ENCODE measurements at places on chromosomes 12 and 14. TPM values are rescaled to one million over a fixed set of nuclear protein-coding genes. Genes with fewer than 3 reads are reported as not detected.

Gene KLRC3
- total RNA-seq = not detected

Gene KRT3
- total RNA-seq = not detected

Gene NACA
- 1,487 TPM for total RNA-seq

Gene ABHD4
- total RNA-seq = 20.5 TPM

Gene C12orf42
- not detected for total RNA-seq

Gene CCDC59
- total RNA-seq = 70.4 TPM

Gene RTL1
- total RNA-seq = not detected

Gene KLHDC1
- 5.4 TPM for total RNA-seq

Gene PTHLH
- 0.26 TPM for total RNA-seq

Gene GPR132
- 0.26 TPM for total RNA-seq

Gene KRT82
- total RNA-seq = not detected

Gene HHIPL1
- total RNA-seq = 9.9 TPM

Gene RTN1
- total RNA-seq = 0.17 TPM

Gene CYP27B1
- under 0.01 TPM for total RNA-seq

DNA sequence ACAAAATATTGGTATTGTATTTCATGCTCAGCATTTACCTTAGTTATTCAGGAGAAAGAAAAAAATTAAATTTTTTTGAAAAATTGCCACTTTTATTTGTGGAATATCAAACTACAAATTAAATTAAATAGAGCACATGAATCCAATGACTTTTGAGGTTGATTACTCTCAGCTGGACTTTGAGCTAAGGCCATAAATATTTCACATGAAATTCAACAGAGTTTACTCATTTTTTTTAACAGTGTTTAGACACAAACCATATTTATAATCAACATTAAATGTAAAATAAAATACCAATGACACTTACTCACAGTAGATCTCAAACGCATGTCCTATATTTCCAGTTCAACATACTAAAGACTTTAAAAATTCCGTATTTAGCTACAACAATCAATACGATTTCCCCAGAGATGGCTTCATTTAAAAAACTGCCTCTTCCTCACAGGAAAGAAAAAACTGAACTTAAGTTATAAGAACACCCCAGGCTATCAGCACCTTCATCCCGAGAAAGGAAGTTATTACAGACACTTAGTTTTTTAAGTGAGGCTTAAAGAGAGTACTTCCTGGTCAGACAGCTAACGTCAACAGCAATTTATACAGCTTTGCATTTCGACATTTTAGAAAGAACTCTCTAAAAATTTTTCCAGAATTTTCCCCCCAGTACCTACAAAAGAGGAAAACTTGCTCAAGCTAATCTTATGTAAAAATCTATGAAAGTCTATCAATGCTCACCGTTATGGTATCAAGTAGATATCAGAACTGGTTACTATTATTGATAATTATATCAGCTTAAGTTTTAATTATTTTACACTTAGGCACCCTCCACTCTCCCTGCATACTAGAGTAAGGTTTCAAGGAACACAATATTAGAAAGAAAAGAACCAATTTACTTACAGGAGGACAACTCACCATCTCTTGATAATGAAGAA, 13.8 kb downstream of the TAOK3 start:
- H3K27me3 ChIP-seq = no peaks in the 10 kb centered on the region
- peaks cover 11% of the 10 kb centered on the region for H3K4me1 ChIP-seq
- peak overlapping the region; percentile 43 for H3K4me3 ChIP-seq
- no peak for DNase-seq
- peak overlapping the region; percentile 94 for H3K27ac ChIP-seq

DNA sequence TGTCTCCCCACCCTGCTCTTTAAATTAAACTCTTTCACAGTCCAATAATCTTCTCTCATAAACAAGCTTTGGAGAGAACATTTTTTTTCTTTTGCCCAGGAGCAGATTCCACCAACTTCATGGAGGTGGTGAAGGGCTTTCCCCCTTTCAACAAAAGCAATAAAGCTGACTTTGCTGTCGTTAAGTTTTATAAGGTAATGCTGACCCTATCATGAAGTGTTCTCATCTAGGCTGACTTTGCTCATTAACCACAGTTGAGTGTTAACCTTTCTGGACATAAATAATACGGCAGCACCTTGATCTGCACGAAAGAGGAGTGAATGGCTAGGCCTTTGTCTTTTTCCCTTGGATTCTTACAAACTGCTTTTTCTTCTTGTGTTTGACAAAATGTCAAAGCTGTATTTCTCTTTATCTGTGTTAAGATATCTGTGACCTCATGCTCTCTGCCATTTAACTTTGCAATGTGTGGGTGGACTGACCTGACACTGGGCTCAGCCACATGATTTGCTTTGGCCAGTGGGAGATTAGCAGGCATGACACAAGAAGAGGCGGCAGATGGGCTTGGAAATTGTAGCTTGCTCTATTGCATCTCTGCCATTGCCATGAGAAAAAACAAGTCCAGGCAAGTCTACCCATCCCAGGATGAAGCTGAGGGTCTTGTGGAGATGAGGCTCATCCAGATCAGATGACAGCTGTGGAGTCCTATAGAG, 470.9 kb upstream of the CCDC196 start:
- H3K27ac ChIP-seq = no peak overlapping the region
- H3K4me3 ChIP-seq = no peak overlapping the region
- no peaks in the 10 kb centered on the region for H3K4me1 ChIP-seq
- H3K27me3 ChIP-seq = no peaks in the 10 kb centered on the region

- no peaks in the 10 kb centered on the region for H3K27me3 ChIP-seq
- no peak overlapping the region for H3K27ac ChIP-seq
- H3K4me1 ChIP-seq = peaks cover 30% of the 10 kb centered on the region
- H3K36me3 ChIP-seq = no peaks in the 10 kb centered on the region
- H3K4me3 ChIP-seq = no peak overlapping the region
- peak; percentile 75 for DNase-seq
These were observed 35.3 kb downstream of the VWF start for GRCh38 chr12:6088921-6089747.

- H3K4me1 ChIP-seq = no peaks in the 10 kb centered on the region
- H3K4me3 ChIP-seq = peak within 1 kb of the TSS; percentile 30
- DNase-seq = peak; percentile 21
- no peak within 1 kb of the TSS for H3K27ac ChIP-seq
These were observed at the start of gene LRRC9 for GRCh38 chr14:59919570-59920377. Gene LRRC9, plus strand, starts transcription at chr14:59920144.

- no peak overlapping the region for H3K27ac ChIP-seq
- no peak overlapping the region for H3K4me3 ChIP-seq
- no peak for DNase-seq
- H3K36me3 ChIP-seq = no peaks in the 10 kb centered on the region
- peaks cover 5% of the 10 kb centered on the region for H3K27me3 ChIP-seq
These were observed 364.8 kb downstream of the BMP4 start for GRCh38 chr14:53591816-53592215.

DNA sequence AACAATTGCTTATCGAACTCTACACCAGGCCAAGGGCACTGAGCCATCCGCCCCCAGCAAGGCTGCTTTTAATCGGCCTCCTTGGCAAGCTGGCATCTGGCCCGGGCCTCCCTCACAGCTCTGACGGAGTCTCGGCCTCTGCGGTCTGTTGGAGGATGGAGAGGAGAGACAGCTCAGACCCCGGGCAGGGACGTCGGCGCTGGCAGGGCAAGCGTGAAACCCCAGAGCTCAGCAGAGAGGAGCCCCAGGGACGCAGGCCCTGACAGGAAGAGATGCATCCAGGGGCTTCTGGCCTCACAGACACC, 17.5 kb downstream of the CAMKK2 start:
- no peaks in the 10 kb centered on the region for H3K27me3 ChIP-seq
- peaks cover 1% of the 10 kb centered on the region for H3K36me3 ChIP-seq
- no peak overlapping the region for H3K4me3 ChIP-seq
- H3K27ac ChIP-seq = peak overlapping the region; percentile 34
- peak; percentile 56 for DNase-seq
- peaks cover 10% of the 10 kb centered on the region for H3K4me1 ChIP-seq

DNA sequence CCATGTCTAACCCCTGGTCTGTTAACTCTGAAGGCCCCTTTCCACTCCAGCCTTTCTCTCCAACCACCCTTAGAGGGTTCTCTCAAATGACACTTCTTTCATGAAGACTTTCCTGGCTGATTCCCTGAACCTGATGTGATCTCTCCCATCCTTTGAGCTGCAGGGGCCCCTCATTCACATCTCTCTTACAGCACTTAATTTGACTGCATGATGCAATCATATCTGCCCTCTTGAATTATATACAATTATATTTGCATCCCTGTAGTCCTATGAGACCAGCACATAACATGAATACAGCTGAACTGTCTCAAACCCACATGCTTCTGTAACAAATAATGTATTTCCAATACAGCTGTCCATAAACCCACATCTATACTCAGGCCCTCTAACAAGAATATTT, 56.4 kb downstream of the PPP2R5E start:
- H3K4me3 ChIP-seq = no peak overlapping the region
- no peak overlapping the region for H3K27ac ChIP-seq
- no peaks in the 10 kb centered on the region for H3K36me3 ChIP-seq
- peaks cover 10% of the 10 kb centered on the region for H3K4me1 ChIP-seq

DNA sequence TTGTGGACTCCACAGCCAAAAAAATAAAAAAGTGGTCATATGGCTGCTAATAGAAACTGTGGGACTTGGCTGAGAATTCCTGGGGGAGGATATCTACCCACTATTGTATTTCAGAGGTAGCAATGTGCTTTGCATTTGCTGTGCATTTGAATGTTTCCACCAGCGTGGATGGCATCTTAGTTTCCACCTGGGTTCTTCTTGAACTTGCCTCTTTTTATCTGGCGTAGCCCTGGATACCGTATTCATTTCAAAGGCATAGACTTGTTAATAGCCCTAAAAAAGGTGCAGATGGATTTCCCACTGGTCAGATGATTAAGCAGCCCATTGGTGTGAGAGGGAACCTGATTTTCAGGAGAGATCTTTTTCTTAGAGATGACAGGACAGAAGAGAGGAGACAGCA, 1.9 kb upstream of the MYF5 start:
- DNase-seq = no peak
- no peaks in the 10 kb centered on the region for H3K27me3 ChIP-seq
- H3K4me1 ChIP-seq = no peaks in the 10 kb centered on the region
- H3K27ac ChIP-seq = no peak overlapping the region

GRCh38 chr12:9797722-9798619, 29.3 kb upstream of the KLRF1 start:
- H3K4me3 ChIP-seq = no peak overlapping the region
- H3K4me1 ChIP-seq = no peaks in the 10 kb centered on the region
- H3K27ac ChIP-seq = no peak overlapping the region
- no peaks in the 10 kb centered on the region for H3K27me3 ChIP-seq
- DNase-seq = peak; percentile 68

GRCh38 chr12:53481939-53482586, 17.2 kb downstream of the MAP3K12 start:
- H3K27ac ChIP-seq = peak overlapping the region; percentile 2
- no peak for DNase-seq
- H3K27me3 ChIP-seq = no peaks in the 10 kb centered on the region

DNA sequence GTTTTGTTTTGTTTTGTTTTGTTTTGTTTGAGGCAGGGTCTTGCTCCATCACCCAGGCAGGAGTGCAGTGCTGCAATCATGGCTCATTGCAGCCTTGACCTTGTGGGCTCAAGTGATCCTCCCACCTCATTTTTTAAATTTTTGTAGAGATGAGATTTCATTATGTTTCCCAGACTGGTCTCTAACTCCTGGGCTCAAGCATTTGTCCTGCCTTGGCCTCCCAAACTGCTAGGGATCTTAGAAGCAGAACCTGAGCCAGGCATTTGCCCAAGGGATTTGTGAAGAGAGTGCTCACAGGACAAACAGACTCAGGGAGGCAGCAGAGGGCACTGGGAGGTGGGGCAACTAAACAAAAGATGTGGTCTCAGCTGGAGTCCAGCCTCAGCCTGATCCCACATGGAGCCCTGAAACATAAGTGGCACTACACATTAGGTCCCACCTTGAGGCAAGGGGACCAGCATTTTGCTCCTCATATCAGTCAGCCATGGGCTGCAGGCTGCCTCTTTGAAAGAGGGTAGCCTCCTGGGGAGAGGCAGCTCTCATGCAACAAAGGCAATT, 86.2 kb upstream of the CMKLR1 start:
- no peaks in the 10 kb centered on the region for H3K36me3 ChIP-seq
- no peak overlapping the region for H3K4me3 ChIP-seq

DNA sequence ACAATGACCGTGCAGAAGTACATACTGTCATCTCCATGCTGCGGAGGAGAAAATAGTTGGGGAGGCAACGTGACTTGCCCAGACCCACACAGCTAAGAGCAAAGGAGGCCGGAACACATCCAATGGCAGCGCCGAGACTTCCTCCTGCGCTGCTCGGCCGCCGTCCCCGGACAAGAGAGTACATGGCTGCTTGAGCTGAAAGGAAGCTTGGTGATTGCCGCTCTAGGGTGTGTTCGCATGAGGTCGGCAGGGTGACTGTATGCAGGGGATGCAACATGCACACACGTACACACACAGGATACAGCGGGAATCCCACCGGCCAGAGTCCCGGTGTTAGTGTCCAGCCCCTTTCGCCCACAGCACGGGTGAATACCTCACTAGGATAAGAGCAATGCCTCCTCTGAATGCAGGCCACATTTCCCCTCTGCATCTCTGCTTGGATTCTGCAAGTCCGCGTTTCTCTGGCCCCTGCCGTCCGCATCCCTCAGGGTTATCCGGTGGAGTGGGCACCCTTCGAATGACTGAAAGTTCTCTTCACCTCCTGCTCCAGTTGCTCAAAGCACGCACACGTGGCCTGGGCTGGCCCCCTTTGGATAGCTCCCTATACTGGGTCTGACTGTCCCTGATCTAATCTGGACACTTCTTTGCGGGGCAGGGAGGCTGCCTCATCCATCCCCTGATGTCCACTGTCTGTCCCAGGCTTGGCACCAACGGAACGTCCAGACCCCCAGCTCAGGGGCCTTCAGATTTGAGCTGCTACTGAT, 78.8 kb downstream of the GSC start:
- H3K4me3 ChIP-seq = no peak overlapping the region
- no peaks in the 10 kb centered on the region for H3K4me1 ChIP-seq
